ENCODE measurements at places on chromosomes 3 and 15.

GRCh38 chr15:73983773-73984172 is 8.3 kb downstream of the STOML1 start:
- DNase-seq, result no peak

DNA sequence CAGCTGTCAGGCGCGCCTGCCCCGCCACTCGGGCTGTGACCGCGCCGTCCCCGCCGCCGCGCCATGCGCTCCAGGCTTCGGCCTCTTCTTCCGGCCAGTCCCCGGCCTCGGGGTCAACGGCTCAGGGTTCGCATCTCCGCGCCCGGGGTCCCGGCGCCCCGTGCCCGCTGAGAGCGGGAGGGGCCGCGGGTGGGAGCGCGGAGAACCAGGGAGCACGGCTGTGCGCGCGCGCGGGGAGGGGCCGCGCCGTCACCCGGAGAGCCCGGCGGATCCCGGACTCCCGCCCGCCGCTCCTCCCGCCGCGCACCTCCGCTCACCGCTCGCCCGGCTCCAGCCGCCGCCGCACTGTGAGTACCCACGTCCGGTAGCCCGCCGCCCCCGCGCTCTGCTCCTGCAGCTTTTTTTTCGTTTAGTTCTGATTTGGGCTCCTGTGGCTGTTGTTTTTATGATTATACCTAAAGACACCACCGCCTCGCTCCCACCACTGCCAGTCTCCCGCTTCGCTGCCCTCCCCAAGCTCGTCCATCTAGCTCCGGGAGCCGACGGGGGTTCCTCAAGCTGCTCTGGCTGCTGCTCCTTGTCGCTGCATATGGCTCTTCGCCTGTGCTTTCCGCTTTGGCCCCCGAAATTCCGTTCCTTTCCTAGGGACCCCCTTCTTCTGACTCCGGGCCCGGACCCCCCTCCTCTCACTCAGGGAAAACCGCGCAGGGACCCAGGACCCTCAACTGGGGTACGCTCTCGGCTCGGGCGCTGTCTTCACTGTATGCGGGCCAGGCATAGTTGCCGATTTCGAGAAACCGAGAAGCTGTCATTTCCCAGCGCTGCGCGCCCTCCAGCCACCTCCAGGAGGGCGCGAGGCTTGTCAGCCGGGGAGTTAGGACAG is 1.8 kb upstream of the SKOR1 start:
- DNase-seq, result no peak

GRCh38 chr15:84649706-84650105 is 4.4 kb downstream of the WDR73 start:
- DNase-seq, result no peak

DNA sequence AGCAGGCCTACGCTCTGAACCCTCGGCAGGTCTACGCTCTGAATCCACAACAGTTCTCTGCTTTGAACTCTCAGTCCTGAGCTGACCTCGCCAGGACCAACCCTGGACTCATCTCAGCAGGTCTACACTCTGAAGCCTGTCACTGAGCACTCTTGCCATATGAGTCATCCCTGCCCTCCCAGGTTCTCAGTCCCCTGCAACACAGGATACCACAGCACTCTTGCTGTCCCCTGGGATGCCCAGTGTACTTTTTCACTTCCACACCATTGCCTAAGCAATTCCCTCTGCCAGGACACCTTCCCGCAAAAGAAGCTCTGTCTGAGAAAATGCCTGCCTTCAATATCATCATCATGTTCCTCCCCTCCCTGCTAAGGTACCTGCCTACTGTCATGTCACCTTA is 42.0 kb downstream of the NUP210 start:
- no peak for DNase-seq

- no peak for DNase-seq
Observed at GRCh38 chr15:54839379-54839778, 357.4 kb downstream of the RSL24D1 start.

GRCh38 chr3:8424281-8424680 is 77.3 kb upstream of the LMCD1 start:
- no peak for DNase-seq

GRCh38 chr3:69379661-69380060 is 6.2 kb downstream of the FRMD4B start:
- DNase-seq, result no peak

- DNase-seq, result no peak
Observed at GRCh38 chr3:156323466-156323865, 203.1 kb downstream of the KCNAB1 start.

DNA sequence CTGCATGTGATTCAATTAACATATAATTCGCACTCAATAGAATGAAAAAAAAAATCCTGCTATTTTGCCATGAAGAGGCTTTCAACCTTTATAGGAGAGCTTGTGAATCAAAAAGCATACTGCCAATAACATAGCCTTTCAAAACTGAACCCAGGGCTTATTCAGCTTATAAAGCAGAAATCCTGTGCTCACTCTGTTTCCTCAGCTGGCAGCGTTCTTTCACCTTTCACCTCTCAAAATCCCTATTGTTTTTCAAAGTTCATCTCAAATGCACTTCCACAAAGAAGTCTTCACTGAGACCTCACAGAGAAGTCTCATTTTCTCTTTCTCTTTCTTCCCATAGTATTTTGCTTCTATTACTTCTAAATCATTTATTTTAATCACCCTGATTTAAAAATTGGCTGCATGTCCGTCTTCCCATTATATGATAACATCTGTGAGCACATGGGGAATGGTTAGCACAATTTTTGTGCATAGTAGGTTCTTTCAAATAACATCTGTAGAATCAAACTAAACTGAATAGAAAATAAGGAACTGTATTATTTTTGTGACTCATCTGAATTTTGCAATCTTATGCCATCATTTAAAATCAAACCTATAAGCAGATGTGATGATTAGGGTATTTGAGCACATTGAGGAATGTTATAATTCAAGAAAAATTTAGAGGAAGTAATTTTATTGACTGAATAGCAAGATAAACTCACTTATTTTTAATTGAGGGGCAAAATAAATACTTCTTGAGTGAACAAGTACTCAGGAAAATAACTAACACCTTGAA is 373.4 kb downstream of the NLGN1 start:
- no peak for DNase-seq

DNA sequence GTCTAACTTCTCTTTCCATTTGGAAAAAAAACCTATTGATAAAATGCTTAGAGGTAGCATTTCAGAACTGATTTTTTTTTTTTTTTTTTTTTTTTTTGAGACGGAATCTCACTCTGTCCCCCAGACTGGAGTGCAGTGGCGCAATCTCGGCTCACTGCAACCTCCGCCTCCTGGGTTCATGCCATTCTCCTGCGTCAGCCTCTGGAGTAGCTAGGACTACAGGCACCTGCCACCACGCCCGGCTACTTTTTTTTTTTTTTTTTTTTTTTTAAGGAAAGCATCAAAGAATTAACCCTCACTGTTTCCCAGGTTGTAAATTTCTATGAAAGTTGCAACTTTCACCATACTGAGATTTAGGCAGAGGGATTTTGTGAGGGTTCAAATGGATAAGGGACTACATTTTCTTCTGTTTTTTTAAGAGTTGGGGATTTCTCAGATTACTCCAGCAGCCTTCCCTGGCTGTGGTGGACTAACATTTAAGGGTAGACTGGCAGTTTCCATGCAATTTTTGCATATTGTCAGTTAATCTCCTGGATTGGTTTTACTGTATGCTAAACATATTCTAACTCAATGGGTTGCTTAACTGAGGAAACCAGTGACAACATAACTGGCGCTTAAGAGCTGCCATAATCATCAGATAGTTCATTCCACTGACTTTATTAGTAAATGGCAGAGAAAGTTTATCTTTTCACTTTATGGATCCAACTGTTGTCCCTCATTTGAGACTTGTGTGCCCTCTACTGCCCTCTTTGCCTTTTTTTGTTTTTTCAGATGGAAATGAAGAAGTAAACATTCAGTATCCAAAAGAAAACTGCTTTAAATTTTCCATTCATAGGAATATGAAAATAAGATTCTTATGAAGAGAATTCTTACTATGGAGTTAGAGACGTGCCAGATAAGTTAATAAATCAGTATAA is 93.7 kb downstream of the NPTN start:
- no peak for DNase-seq

- DNase-seq, result no peak
Observed at GRCh38 chr3:96677156-96677555, 137.2 kb upstream of the EPHA6 start.

- no peak for DNase-seq
Observed at GRCh38 chr3:54713031-54713430, 214.8 kb downstream of the LRTM1 start.

DNA sequence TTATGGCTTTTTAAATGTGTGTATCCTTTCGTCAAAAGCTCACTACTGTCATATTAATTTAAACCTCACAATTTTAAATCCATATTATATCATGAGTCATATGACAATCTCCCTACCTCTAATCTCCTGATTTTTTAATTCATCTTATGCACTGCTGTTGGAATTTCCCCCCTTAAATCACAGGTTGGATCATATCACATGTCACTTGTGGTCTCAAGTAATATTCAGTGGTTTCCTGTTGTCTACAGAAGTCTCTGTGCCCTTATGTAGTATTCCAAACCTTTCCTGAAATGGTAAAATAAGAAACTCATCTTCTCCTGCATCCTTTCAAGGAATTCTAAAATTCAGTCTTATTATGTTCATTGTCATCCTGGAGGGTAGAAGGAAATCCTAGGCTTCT is 116.0 kb upstream of the CBLB start:
- no peak for DNase-seq

- no peak for DNase-seq
Observed at GRCh38 chr15:98523912-98524662, 124.3 kb upstream of the IGF1R start.

- DNase-seq, result no peak
Observed at GRCh38 chr3:181488536-181488935, 223.2 kb upstream of the SOX2 start.

- no peak for DNase-seq
Observed at GRCh38 chr3:4406746-4407568, 60.1 kb downstream of the SUMF1 start.

DNA sequence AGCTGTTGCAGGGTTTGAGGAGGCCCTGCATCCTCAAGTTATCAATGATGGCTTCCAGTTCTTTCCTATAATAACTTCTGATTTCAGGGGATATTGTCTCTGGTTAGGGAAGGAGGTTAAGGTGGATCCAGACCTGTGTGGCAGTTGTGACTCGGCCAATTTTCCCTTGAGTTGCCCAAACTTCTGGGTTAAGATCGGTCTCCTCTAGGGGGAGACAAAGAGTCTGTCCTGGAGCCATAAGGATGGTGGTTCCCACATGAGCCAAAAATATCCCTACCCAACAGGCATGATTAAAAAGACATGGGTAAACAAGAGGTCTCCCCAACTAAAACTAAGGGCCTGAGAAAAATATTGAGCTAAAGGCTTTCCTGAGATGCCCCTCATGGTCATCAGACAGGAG is 227.5 kb upstream of the MDFIC2 start:
- DNase-seq, result no peak

DNA sequence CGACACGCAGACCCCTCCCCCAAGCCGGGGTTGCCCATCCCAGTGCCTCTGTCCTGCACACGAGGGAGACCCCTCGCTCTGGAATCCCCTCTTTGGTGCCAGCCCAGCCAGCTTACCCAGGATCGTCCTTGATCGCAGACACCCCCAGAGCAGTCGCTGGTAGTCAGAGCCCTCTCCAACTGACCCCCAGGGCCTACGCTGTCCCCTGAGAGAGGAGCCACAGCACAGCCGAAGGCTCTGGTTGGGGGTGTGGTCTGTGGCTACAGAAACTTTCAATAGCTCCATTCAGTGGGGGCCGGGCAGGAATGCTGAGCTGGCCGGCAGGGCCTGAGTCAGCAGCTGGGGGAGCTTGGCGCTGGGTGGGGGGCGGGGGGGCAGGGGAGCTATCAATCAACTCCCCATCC is at the start of gene LCTL:
Gene LCTL, minus strand, starts transcription at position 258 of the 404 bp plus-strand sequence. CDS start 633 bp downstream, outside the sequence.
- DNase-seq, result no peak

GRCh38 chr3:31924610-31925270 is 56.3 kb downstream of the OSBPL10 start:
- no peak for DNase-seq

DNA sequence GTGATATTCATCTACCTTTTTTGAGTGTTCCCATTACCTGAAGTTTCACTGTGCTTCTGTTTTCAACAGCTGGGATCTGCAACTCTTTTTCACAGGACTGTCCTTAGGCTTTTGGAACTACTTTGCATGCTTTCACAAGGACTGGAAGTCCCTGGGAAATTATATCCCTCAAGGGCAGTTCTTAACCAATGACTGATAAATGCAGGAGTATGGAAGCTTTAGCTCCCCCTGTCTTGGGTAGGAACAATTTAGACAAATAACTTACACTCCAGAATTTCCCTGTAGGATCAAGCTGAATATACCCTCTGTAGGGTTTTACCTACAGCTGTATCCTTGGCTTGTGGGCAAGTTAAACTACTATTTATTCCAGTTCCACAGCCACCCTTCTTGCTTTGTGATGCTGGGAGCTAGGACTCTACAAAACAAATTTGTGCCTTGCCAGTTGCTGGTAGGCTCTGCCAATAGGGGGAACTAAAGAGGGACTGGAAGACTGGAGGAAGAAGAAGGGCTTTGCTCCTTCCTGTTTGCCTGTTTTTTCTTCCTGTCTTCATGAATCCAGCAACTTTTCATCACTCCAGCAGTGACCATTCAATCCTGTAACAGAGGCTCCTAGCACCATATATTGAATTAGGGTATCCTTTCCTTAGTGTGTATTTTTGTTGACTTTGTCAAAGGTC is 6.8 kb upstream of the ZNF280D start:
- DNase-seq, result no peak

GRCh38 chr15:74124196-74124595 is 6.2 kb upstream of the ISLR2 start:
- DNase-seq, result no peak

DNA sequence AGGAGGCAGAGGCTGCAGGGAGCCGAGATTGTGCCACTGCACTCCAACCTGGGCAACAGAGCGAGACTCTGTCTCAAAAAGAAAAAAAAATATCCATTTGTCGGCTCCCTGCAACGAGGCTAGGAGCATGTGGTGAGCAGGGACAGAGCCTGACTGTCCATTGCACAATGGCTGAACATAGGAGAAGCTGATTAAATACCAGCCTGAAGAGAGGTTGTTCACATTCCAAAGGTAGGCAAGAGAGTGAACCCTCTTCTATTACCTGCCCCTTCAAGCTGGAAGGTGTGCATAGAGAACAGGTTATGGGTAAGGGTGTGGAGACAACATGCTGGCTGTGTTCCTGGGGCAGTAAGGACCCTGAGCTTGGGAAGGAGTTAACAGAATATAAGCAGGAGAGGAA is 78.7 kb downstream of the DAPK2 start:
- no peak for DNase-seq

GRCh38 chr3:16468002-16468335 is 45.5 kb downstream of the RFTN1 start:
- DNase-seq, result no peak

GRCh38 chr3:196406811-196407470 is 25.3 kb downstream of the UBXN7 start:
- no peak for DNase-seq

DNA sequence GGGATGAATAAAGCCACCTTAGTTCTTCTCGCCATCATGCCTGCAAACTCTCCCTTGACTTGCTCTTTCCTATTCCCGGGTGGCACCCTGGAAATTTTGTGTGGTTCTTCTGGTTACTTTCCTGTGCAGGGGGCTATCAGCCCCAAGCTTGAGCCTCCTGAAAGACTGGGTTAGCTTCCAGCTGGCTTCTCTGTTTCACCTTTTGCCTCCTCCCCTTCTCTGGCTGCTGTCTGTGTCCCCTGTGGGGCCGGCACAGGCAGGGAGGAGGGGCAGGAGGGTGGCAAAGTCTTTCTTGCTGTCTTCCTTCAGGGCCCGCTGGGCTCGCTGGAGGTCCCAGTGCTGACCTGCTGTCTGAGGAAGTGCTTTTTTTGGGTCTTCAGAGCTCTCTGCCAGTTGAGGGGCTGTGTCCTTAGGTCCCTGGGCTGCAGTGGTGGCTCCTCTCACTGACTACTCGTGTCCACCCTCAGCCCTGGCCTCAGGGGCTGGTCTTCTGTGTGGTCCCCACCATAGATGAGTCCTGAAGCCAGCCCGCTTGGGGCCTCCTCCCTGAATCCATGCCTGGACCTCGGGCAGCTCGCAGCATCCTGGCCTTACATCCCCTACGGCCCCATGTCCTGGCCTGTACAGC is 196.5 kb downstream of the KLF13 start:
- DNase-seq, result no peak
